ENCODE measurements at places on chromosomes 16 and 17.

GRCh38 chr17:72962106-72962505 lies 130.4 kb downstream of the SLC39A11 start:
- no peak for DNase-seq

DNA sequence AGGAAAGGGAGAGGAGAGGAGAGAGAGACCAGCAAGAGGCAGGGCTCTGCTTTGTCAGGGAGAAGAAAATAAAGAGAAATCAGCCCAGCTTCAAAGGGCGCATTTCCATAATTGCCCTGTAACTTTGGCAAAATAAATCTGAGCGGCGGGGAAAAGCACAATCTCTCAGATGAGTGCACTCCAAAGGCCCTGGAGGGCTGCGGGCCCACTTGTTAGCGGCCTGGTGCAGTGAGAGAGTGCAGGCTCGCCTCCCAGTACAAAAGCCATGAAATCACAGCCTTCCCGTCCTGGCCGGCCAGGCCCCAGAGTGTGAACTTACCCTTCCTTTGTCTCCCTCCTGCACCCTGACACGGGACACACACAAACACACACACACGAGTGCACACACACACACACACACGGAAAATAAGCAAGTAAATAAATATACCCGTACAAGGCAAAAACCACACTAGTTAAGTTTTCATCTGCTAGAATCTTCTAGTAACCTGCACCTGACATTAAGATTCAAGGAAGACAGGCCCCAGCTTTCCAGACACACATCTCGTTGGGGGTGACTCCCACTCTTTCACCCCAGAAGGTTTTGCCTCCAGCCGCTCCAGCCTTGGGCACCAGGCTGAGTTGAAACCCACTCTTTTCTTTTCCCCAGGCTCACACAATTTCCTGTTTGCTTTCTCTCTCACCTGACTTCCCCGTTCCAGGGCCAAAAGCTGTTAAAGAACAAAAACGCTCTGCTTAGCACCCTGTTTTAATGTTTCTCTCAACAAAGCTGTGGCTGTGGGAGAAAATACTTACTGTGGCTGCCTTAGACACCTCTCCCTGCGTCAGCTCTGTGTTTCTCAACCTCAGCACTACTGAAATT lies 8.5 kb downstream of the IRX3 start:
- DNase-seq: no peak

GRCh38 chr17:69728816-69729215 lies 314.3 kb downstream of the MAP2K6 start:
- no peak for DNase-seq

- DNase-seq: no peak
Observed at GRCh38 chr16:85891776-85892166, 7.2 kb upstream of the IRF8 start.

GRCh38 chr17:61057257-61057656 lies 342.4 kb upstream of the TBX2 start:
- no peak for DNase-seq
